Activated CD8-positive, alpha-beta T cell treated with anti-CD3 and anti-CD28 coated beads for 36 hours (primary cell): ENCODE measurements at places on chromosomes 6 and 20.
A peak's percentile ranks its signal among the peaks of the same experiment; 100 is the strongest.

- no peaks in the 10 kb centered on the region for H3K27me3 ChIP-seq
- no peak for DNase-seq
- H3K4me3 ChIP-seq = no peak overlapping the region
- H3K4me1 ChIP-seq = peaks cover 63% of the 10 kb centered on the region
- no peaks in the 10 kb centered on the region for H3K36me3 ChIP-seq
- H3K27ac ChIP-seq = no peak overlapping the region
Measured at GRCh38 chr6:129691709-129692108, 18.3 kb downstream of the ARHGAP18 start.

DNA sequence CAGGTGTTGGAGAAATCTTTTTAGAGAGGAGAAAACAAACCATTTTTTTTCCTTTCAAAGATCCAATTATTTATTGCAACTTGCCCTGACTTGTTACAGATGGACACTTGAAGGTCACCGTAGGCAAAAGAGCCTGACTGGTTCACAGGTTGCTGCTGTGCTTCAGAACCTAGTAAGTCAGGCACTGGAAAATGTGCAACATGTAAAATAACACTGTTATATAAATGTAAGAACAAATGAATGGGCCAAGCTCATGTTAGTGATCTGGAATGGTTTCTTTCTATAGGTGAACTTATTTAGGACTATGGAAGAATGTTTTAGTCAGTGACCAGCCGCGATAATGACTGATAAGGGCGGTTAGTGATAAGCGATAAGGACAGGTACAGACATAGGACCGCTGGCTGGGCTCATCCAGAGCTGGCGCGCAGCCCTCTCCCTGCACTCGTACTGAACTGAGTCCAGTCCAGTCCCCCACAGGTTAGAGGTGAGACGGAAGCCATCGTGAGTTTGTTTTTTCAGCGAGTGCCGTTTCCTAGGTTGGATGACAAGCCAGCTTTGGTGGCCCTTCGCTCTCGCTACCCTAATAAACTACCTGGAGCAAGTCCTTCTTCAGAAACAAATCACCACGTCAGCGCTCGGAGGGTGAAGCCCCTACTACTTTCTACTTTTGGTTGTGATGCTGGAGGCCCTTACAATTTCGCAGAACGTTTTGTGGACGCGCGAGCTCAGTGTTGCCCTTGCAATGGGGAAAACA lies 94.4 kb upstream of the PRDM1 start:
- peak; percentile 66 for DNase-seq
- H3K36me3 ChIP-seq = no peaks in the 10 kb centered on the region
- H3K4me3 ChIP-seq = peak overlapping the region; percentile 82
- peak overlapping the region; percentile 81 for H3K27ac ChIP-seq
- peaks cover 16% of the 10 kb centered on the region for H3K4me1 ChIP-seq

- peaks cover 21% of the 10 kb centered on the region for H3K36me3 ChIP-seq
- H3K27ac ChIP-seq = peak overlapping the region; percentile 58
- no peak for DNase-seq
- H3K4me3 ChIP-seq = no peak overlapping the region
Measured at GRCh38 chr6:158565122-158565429, 5.2 kb downstream of the TMEM181 start.

- H3K27me3 ChIP-seq = peaks cover 8% of the 10 kb centered on the region
- no peak overlapping the region for H3K27ac ChIP-seq
- no peak overlapping the region for H3K4me3 ChIP-seq
- no peak for DNase-seq
- H3K36me3 ChIP-seq = no peaks in the 10 kb centered on the region
- H3K4me1 ChIP-seq = peaks cover 6% of the 10 kb centered on the region
Measured at GRCh38 chr6:108768792-108769524, 79.3 kb upstream of the ARMC2 start.

- H3K36me3 ChIP-seq = no peaks in the 10 kb centered on the region
- no peaks in the 10 kb centered on the region for H3K4me1 ChIP-seq
- no peak for DNase-seq
- H3K27ac ChIP-seq = no peak overlapping the region
- H3K27me3 ChIP-seq = no peaks in the 10 kb centered on the region
Measured at GRCh38 chr20:10982692-10983091, 308.9 kb upstream of the JAG1 start.

DNA sequence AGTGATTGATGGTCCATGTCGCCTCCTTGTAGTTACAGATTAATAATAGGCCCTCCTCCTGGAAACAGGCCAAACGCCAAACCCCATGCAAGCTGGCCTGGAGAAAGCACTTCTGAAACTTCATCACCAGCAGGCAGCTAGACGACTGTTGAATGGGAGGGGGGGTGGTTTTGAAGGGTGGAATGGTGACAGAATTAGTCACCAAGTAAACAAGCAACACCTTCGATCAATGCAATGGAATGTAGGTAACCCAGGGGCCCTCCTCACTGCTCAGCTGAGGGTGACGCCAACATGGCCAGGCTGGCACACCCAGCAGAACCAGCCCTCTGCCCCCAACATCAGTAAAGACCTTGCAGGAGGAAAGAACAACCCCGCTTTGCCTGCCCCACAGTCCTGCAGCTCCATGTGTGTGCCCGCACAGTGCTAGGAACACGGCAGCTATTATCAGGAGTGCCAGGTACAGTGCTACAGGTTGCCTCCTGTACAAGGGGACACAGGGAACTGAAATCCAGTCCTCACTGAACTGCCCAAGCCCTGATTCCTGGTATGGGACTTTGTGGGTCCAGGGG lies 2.7 kb downstream of the BCAS1 start:
- H3K4me3 ChIP-seq = no peak overlapping the region
- no peak overlapping the region for H3K27ac ChIP-seq
- H3K27me3 ChIP-seq = no peaks in the 10 kb centered on the region
- peaks cover 8% of the 10 kb centered on the region for H3K4me1 ChIP-seq
- H3K36me3 ChIP-seq = no peaks in the 10 kb centered on the region
- peak; percentile 5 for DNase-seq

DNA sequence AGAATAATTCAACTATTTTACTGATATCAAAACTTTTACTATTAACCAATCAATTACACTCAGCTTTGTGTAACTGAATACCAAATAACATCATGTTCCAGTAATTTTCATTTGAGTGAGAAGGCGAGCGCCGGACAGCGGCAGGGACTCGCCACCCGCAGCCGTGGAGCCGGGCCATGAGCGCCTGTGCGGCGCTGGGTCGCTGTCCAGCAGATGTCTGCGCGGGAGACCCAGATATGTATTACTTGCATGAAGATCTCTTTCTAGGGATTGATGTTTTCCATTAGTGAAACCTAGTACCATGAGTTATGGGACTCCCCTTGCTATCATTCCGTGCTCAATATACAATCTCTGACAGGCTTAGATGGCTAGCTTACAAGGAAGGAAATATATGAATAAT lies 245.1 kb upstream of the PRSS16 start:
- DNase-seq = no peak
- no peak overlapping the region for H3K4me3 ChIP-seq
- H3K36me3 ChIP-seq = no peaks in the 10 kb centered on the region
- no peaks in the 10 kb centered on the region for H3K4me1 ChIP-seq

DNA sequence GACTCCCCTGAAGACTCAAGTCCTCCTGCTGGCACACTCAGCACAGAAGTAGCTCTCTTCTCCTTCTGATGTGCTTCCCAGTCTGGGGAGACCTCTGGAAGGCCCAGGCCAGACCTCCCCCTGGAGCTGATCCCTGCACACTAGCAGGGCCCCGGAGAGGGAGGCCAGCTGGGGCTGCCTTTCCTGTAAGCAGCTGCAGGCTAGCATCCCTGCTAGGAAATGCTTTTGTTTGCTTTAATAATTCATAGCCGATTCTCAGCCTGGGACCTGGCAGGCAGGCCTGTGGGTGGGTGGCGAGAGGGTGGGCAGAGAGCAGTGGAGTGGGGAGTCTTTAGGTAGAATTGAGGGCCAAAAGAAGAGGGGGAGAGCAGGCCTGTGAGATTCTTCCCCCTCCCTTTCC lies 5.2 kb downstream of the EBF4 start:
- H3K4me3 ChIP-seq = no peak overlapping the region
- H3K4me1 ChIP-seq = no peaks in the 10 kb centered on the region
- peaks cover 19% of the 10 kb centered on the region for H3K27me3 ChIP-seq
- DNase-seq = no peak
- no peak overlapping the region for H3K27ac ChIP-seq

GRCh38 chr6:69835414-69836179 lies 30.8 kb upstream of the COL19A1 start:
- H3K4me1 ChIP-seq = no peaks in the 10 kb centered on the region
- no peak overlapping the region for H3K4me3 ChIP-seq
- no peaks in the 10 kb centered on the region for H3K36me3 ChIP-seq
- peak; percentile 24 for DNase-seq
- peaks cover 11% of the 10 kb centered on the region for H3K27me3 ChIP-seq

GRCh38 chr6:16092140-16092539 lies 36.7 kb upstream of the MYLIP start:
- H3K4me3 ChIP-seq = no peak overlapping the region
- DNase-seq = no peak
- H3K4me1 ChIP-seq = no peaks in the 10 kb centered on the region
- H3K36me3 ChIP-seq = no peaks in the 10 kb centered on the region
- H3K27me3 ChIP-seq = peaks cover 5% of the 10 kb centered on the region

DNA sequence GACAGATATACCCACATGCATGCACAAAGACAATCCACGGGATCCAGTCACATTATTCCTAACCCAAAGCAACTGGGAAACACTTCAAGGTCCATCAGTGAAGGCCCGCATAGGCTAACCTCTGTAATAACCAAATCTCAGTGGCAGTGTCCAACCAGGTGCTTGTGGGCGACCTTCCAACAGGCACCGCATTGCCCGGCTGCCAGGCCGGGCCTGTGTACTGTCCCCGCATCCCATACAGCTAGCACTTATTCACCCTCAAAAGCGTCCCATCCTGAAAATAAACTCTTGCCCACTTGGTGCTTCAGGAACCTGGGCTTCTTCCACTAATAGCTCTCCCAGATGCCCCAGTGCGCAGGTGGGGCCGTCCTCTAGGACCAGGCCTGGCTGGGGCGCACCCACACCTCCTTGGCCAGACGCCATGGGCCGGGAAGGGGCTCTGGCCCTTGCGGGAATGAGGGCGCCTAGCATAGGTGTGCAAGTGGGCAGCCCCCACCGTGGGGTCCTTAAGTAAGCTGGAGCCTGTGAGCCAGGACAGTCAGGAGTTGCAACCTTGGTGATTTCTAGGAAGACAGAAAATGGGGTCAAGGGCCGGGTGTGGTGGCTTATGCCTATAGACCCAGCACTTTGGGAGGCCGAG lies 1.1 kb upstream of the ENTPD6 start:
- peak overlapping the region; percentile 89 for H3K4me3 ChIP-seq
- no peaks in the 10 kb centered on the region for H3K27me3 ChIP-seq
- H3K36me3 ChIP-seq = peaks cover 2% of the 10 kb centered on the region
- no peak for DNase-seq

GRCh38 chr20:63957690-63958441 lies 1.6 kb upstream of the UCKL1 start:
- DNase-seq = peak; percentile 80
- H3K4me1 ChIP-seq = peaks cover 31% of the 10 kb centered on the region
- H3K36me3 ChIP-seq = peaks cover 6% of the 10 kb centered on the region
- no peaks in the 10 kb centered on the region for H3K27me3 ChIP-seq

- H3K4me1 ChIP-seq = peaks cover 10% of the 10 kb centered on the region
- no peak for DNase-seq
Measured at GRCh38 chr6:109083657-109084056, 11.0 kb downstream of the SESN1 start.

DNA sequence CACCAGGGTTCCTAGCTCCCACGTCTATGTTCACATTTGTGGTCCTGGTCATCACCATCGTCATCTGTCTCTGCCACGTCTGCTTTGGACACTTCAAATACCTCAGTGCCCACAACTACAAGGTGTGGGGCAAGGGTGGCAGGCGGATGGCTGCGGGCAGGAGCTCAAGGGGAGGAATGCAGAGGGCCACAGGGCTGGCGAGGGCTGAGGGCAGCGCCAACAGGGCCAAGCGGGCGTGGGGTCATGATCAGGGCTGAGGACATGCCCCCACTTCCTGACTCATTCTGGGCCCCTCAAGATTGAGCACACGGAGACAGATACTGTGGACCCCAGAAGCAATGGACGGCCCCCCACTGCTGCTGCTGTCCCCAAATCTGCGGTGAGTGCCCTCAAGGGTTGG lies 4.6 kb upstream of the CAPN11 start:
- H3K27me3 ChIP-seq = no peaks in the 10 kb centered on the region
- H3K4me1 ChIP-seq = peaks cover 5% of the 10 kb centered on the region
- H3K27ac ChIP-seq = no peak overlapping the region
- no peak for DNase-seq

GRCh38 chr6:157804448-157805327 lies 18.4 kb upstream of the SNX9 start:
- no peak overlapping the region for H3K4me3 ChIP-seq
- peaks cover 1% of the 10 kb centered on the region for H3K27me3 ChIP-seq
- H3K4me1 ChIP-seq = peaks cover 47% of the 10 kb centered on the region

DNA sequence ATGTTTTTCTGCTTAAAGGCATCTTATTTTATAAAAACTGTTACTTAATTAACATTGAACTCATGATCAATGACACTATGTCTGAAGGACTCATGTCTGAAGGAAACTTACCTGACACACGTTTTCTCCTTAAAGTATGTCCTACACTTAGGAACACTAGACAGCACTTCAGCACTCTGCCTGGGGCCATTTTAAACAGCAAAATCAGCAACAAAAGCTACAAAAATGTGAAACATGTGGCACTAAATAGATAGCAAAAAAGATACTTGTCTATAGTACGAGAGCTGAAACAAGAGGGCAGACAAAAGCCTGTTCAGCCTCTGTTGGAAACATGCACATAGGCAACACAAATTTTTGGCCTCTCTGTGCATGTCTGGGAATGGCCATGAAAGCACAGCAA lies 93.5 kb upstream of the TMEM30A start:
- no peak overlapping the region for H3K27ac ChIP-seq
- no peak overlapping the region for H3K4me3 ChIP-seq
- DNase-seq = no peak
- H3K36me3 ChIP-seq = no peaks in the 10 kb centered on the region
- no peaks in the 10 kb centered on the region for H3K4me1 ChIP-seq

DNA sequence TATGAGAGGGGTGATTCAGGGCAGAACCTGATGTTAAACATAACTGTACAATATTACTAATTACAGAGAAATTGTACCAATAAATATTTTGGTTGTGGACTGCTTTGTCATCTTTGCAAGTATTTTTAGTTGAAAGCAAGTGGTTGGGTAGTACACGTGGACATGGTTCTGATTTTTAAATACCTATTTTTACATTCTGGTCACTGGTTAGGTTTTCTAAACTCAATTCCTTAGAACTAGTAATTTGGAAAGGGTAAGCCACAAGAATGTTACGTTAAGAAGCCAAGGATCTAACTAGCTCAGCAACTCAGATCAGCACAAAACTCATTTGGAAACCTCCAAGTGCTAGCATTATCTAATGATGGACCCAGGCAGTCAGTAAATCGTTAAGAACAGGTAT lies 2.7 kb downstream of the EPB41L2 start:
- DNase-seq = no peak
- H3K4me3 ChIP-seq = no peak overlapping the region
- H3K27ac ChIP-seq = no peak overlapping the region
- H3K27me3 ChIP-seq = no peaks in the 10 kb centered on the region

DNA sequence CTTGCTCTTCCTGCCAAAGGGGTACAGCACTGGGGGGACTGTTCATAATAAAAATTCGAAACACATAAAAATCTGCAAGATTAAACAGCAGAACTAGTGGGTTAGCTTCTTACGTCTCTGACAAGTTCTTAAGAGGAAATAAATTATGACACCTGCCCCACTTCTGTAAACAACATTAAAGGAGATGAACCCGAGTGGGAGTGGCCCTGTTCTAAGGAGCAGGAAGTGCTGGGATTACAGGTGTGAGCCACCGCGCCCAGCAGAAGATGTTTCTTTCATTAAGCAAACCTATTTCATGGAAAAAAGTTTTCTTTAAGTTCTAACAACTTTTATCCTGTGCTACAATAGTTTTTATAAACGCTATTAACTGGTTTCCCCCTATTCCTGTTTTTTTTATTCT lies 24.6 kb downstream of the USP45 start:
- peaks cover 10% of the 10 kb centered on the region for H3K4me1 ChIP-seq
- H3K36me3 ChIP-seq = peaks cover 25% of the 10 kb centered on the region
- H3K4me3 ChIP-seq = no peak overlapping the region
- no peak for DNase-seq
- no peak overlapping the region for H3K27ac ChIP-seq
